H9 (cell line): ENCODE measurements at places on chromosomes 4 and X. TPM values are rescaled to one million over a fixed set of nuclear protein-coding genes. Genes with fewer than 3 reads are reported as not detected.

DNA sequence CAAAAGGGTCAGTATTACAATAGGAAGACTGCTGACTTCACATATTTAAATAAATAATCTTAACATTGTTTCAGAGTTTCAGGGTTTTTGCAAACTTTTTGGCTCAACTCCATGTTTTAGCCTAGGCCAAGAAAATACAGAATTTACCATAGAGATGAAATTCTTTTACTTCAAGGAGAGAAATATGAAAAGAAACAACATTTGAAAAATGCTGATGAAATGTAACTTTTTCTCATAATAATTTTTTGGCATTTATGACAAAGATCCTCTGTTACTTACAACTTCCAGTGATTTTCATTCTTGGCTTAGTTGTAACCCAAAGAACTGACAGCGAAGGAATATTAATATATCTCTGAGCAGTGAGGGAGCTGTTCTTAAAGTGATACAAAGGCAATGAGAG lies 316.1 kb upstream of the EMCN start:
- DNase-seq: no peak
- H3K27ac ChIP-seq: no peak overlapping the region
- H3K27me3 ChIP-seq: no peaks in the 10 kb centered on the region
- H3K4me3 ChIP-seq: no peak overlapping the region

GRCh38 chr4:188613976-188614375 lies 474.7 kb downstream of the TRIML1 start:
- no peaks in the 10 kb centered on the region for H3K27me3 ChIP-seq
- no peaks in the 10 kb centered on the region; the same call in 2 of the 3 replicates for H3K36me3 ChIP-seq
- H3K4me1 ChIP-seq: no peaks in the 10 kb centered on the region
- no peak overlapping the region for H3K27ac ChIP-seq
- no peak overlapping the region for H3K4me3 ChIP-seq

DNA sequence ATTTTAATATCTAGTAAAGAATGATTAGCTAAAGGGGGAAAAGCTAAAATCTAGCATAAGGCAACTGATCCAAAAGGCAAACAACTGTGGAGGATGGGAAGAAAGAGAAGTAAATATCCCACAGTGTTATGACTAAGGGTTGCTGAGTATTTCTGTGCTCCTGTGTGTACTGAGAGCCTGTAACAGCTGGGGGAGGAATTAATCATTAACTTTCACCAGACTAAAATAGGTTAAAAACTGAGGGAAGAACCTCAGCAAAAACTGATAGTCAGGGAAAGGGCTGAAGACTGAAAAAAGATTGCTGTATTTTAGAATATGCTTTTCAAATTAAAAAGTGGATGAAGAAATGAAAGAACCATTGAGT lies 365.9 kb downstream of the CXXC4 start:
- H3K27me3 ChIP-seq: no peaks in the 10 kb centered on the region
- no peak for DNase-seq
- no peaks in the 10 kb centered on the region for H3K4me1 ChIP-seq
- H3K36me3 ChIP-seq: no peaks in the 10 kb centered on the region

DNA sequence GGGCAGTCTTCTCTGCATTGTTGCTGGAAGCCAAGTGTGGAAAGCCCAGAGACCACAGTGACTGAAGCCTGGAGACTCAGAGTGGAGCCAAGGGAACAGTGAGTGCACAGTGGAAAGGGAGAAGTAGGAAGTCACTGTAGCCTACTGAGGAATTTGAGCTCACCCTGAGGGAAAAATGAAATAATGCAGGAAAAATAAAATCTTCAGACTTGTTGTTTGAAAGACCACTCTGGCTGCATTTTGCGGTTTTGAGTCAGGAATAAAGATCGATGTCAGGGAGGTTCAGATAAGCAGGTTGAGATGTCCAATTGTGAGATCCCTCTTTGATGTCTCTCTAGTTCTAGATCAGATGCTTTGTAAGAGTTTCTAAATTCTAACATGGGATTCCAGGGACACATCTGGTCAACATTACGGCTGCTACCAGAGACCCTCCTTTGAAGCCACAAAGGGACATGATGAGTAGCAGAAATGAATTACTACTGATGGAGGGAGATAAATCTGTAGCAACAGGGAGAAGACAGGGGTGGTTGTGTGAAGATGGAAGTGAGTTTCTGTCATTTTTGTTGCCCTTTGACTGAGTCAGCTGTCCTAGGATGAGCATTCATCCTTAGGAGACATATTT lies 8.4 kb downstream of the ADH4 start:
- H3K4me1 ChIP-seq: no peaks in the 10 kb centered on the region
- H3K4me3 ChIP-seq: no peak overlapping the region
- H3K27ac ChIP-seq: no peak overlapping the region

GRCh38 chrX:75546724-75547511 lies 24.1 kb upstream of the ZDHHC15 start:
- DNase-seq: no peak
- H3K27ac ChIP-seq: no peak overlapping the region
- H3K4me1 ChIP-seq: no peaks in the 10 kb centered on the region
- no peaks in the 10 kb centered on the region for H3K27me3 ChIP-seq
- no peak overlapping the region for H3K4me3 ChIP-seq
- H3K36me3 ChIP-seq: peaks cover 6% of the 10 kb centered on the region; the same call in 1 of the 2 replicates

SSX3 gene
- total RNA-seq: not detected in 2 replicates

TBC1D14 gene
- 44.5 and 50.2 TPM in 2 replicates for total RNA-seq

CXorf49 gene
- not detected in 2 replicates for total RNA-seq

TBC1D8B gene
- total RNA-seq: 2.6 TPM in 2 replicates

CFP gene
- total RNA-seq: 2.3 and 2.8 TPM in 2 replicates

CYSLTR1 gene
- not detected in 2 replicates for total RNA-seq

KIAA1210 gene
- total RNA-seq: not detected in 2 replicates

GPRIN3 gene
- total RNA-seq: 0.48 and 0.53 TPM in 2 replicates
